ENCODE measurements at places on chromosomes 4 and X. TPM values are rescaled to one million over a fixed set of nuclear protein-coding genes. Genes with fewer than 3 reads are reported as not detected.
A peak's percentile ranks its signal among the peaks of the same experiment; 100 is the strongest.

GRCh38 chr4:143618811-143619210, 81.7 kb downstream of the FREM3 start:
- no peaks in the 10 kb centered on the region for H3K27me3 ChIP-seq
- H3K4me1 ChIP-seq: no peaks in the 10 kb centered on the region
- H3K36me3 ChIP-seq: no peaks in the 10 kb centered on the region
- DNase-seq: no peak
- H3K27ac ChIP-seq: no peak overlapping the region

DNA sequence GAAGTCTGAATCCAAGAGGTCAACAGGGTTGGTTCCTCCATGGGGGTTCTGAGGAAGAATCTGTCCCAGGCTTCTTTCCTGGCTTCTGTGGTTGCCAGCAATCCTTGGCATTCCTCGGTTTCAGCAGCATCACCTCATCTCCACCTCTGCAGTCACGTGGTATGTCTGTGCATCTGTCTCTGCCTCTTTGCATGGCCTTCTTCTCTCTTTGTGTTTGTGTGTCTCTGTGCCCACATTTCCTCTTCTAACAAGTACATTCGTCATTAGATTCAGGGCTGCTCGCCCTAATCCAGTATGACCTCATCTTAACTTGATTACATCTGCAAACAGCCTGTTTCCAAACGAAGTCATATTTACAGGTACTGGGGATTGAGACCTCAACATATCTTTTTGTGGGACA, 114.0 kb downstream of the BCOR start:
- no peak for DNase-seq
- no peak overlapping the region for H3K4me3 ChIP-seq
- H3K4me1 ChIP-seq: peaks cover 6% of the 10 kb centered on the region
- no peak overlapping the region for H3K27ac ChIP-seq
- H3K36me3 ChIP-seq: no peaks in the 10 kb centered on the region

DNA sequence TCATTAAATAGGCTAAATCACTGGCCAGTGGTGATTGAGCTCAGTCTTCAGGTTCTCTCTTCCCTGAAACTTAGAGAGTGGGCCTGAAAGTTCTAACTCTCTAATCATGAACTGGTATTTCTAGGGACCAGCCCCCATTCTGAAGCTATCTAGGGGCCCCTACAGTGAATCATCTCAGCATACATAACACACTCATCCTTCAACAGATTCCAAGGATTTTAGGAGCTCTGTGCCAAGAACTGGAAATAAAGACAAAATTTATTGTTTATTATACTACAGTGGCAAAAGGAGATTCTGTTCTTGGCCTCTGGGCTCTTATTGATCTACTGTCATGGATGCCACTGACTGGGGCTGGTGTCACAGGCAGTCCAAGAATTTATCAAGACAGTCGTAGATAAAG, 263.8 kb upstream of the IGFBP7 start:
- no peak overlapping the region for H3K4me3 ChIP-seq
- no peak for DNase-seq
- H3K27me3 ChIP-seq: no peaks in the 10 kb centered on the region
- H3K36me3 ChIP-seq: no peaks in the 10 kb centered on the region

DNA sequence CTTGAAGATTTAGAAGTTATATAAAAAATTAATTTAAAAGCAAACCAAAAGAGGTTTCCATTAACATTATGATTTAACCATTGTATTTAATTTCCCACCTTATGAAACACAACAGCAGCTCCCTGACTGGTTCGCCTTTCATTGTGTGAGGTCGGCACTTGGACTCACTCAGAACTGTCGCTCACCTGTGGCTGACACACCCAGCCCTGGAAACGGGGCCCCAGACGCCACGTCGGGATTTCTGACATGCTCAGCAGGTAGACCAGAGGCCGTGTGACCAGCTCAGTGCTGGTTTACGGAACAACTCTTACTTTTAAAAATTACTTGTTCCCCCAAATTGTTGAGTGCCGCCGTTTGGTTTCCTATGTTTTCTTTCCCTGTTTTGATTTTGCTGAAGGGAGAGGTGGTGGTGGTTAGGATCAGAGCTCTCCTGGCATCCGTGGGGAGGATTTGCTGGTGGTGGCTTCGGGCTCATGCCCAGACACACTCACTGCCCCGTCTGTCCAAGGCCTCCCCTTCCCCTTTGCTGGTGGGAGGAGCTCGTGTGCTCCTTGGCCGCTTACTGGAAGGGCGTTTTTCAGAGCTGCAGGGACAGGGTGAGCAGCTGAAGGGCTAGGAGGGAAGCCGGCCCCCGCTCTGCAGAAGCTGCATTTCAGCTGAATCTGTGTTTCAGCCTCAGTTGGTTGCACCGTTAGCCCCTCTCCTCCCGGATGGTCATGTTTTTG, 59.2 kb downstream of the CPLX1 start:
- no peak for DNase-seq
- no peaks in the 10 kb centered on the region for H3K4me1 ChIP-seq
- H3K36me3 ChIP-seq: peaks cover 31% of the 10 kb centered on the region
- no peak overlapping the region for H3K4me3 ChIP-seq
- no peak overlapping the region for H3K27ac ChIP-seq

- peak overlapping the region; percentile 17 for H3K4me3 ChIP-seq
- peaks cover 8% of the 10 kb centered on the region for H3K36me3 ChIP-seq
- peak overlapping the region; percentile 59 for H3K27ac ChIP-seq
- peak; percentile 64 for DNase-seq
- peaks cover 21% of the 10 kb centered on the region for H3K4me1 ChIP-seq
Measured at GRCh38 chr4:55184600-55185523, 59.5 kb upstream of the KDR start.

DNA sequence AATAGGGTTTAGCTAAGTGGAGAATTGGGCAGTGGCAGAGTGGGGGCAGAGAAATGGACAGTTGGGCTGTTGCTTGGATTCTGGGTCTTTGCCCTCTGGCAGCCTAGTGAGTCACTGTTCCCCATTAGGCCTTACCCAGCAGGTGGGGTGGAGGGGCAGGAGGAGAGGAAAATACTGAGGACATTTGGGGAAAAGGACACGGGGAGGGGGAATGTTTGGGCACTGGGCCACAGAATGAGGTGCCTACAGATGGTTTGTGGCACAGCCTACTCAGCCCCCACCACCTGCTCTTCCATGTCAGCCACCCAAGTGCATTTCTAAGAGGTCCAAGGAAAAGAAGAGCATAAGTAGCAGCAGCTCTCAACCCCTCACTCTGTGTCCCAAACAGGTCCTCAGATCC, 13.0 kb downstream of the SLC16A2 start:
- H3K36me3 ChIP-seq: no peaks in the 10 kb centered on the region
- H3K4me1 ChIP-seq: no peaks in the 10 kb centered on the region
- no peak overlapping the region for H3K4me3 ChIP-seq
- no peak for DNase-seq
- H3K27me3 ChIP-seq: no peaks in the 10 kb centered on the region

DNA sequence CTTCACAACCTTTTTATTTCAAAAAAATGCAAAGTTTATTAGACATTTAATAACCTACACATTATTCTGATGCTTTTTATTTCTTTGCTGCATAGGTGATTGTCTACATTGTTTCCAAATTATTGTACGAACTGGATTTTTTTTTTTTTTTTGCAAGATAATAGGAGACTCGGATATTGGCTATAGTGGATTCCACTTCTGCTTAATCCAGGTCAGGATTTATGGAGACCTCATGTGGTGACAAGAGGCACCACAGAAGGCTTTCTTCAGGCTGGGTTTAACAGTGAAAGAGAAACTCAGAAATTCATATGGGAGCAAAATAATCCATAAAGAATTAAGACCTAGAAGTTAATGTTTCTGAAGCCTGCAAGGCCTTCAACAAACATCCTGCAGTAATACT, 2.4 kb upstream of the SLIT2 start:
- peak; percentile 12 for DNase-seq
- no peak overlapping the region for H3K27ac ChIP-seq
- peaks cover 12% of the 10 kb centered on the region for H3K4me1 ChIP-seq
- H3K27me3 ChIP-seq: no peaks in the 10 kb centered on the region
- no peak overlapping the region for H3K4me3 ChIP-seq
- no peaks in the 10 kb centered on the region for H3K36me3 ChIP-seq

DNA sequence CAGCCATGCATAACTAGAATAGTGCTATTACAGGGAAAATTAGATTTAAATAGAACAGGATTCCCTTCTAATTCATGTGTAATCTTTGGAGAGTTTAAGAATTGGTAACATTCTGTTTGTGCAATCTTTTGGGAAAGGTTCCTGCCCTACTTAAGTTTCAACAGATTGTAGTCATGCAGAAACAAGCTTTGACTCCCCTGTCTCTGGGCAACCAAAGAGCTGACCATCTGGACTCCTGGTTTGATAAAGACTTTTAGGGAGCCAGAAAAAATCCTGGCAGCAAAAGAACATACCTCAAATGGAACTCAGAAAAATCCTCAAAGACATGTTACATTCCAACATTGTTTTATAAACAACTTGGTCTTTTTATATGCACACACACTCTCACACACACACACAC, 191.1 kb upstream of the NEIL3 start:
- no peaks in the 10 kb centered on the region for H3K27me3 ChIP-seq
- H3K27ac ChIP-seq: no peak overlapping the region
- no peak for DNase-seq
- H3K36me3 ChIP-seq: no peaks in the 10 kb centered on the region
- no peak overlapping the region for H3K4me3 ChIP-seq
- H3K4me1 ChIP-seq: no peaks in the 10 kb centered on the region

- H3K27me3 ChIP-seq: no peaks in the 10 kb centered on the region
- no peak overlapping the region for H3K27ac ChIP-seq
- no peak for DNase-seq
- H3K36me3 ChIP-seq: no peaks in the 10 kb centered on the region
- no peaks in the 10 kb centered on the region for H3K4me1 ChIP-seq
- H3K4me3 ChIP-seq: no peak overlapping the region
Measured at GRCh38 chr4:15784959-15785634, 7.0 kb downstream of the CD38 start.

DNA sequence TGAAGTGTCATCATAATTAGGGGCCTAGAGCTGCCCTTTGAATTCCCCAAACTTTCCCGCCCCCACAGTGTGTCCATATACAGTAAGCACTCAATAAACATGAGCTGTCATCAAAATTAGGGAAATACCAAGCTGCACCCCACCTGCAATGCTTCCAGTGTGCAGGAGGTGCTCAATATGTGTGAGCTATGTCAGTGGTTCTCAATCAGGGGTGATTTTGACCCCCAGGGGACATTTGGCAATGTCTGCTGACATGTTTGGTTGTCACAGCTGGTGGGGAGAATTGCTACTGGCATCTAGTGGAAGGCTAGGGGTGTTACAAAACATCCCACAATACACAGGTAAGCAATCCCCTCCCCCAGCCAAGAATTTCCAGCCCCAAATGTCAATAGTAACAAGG, 748 bp downstream of the CFP start:
- DNase-seq: no peak
- no peaks in the 10 kb centered on the region for H3K27me3 ChIP-seq
- H3K4me1 ChIP-seq: no peaks in the 10 kb centered on the region
- H3K36me3 ChIP-seq: no peaks in the 10 kb centered on the region

DNA sequence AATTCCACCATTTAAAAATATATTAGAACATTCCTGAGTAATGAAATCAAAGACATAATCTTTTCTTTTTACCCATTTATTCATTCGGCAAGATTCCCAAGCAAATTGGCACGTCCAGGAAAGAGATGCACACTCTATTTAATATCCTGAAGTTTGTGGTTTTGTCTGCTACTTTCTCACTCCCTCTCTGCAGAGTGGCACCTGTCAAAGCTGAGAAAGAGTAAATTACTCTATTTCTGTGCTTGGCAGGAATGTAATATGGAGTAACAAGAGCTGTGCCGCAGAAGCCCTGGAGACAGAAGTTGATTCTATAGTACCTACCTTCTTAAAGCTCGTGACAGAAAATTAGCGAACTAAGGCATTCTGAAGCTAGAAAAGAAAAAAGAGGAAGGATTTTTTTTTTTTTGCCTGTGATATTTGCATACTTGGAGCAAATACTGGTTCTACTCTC, 5.5 kb downstream of the GSTCD start:
- no peak for DNase-seq
- no peak overlapping the region for H3K4me3 ChIP-seq

- DNase-seq: no peak
- no peaks in the 10 kb centered on the region for H3K27me3 ChIP-seq
- no peak overlapping the region for H3K27ac ChIP-seq
- H3K4me1 ChIP-seq: no peaks in the 10 kb centered on the region
Measured at GRCh38 chrX:12967711-12968465, 7.0 kb upstream of the TMSB4X start.

GRCh38 chr4:780716-781492, 45.0 kb downstream of the CPLX1 start:
- no peaks in the 10 kb centered on the region for H3K27me3 ChIP-seq
- H3K4me1 ChIP-seq: peaks cover 12% of the 10 kb centered on the region
- no peak for DNase-seq
- peak overlapping the region; percentile 97 for H3K4me3 ChIP-seq
- peak overlapping the region; percentile 95 for H3K27ac ChIP-seq

DNA sequence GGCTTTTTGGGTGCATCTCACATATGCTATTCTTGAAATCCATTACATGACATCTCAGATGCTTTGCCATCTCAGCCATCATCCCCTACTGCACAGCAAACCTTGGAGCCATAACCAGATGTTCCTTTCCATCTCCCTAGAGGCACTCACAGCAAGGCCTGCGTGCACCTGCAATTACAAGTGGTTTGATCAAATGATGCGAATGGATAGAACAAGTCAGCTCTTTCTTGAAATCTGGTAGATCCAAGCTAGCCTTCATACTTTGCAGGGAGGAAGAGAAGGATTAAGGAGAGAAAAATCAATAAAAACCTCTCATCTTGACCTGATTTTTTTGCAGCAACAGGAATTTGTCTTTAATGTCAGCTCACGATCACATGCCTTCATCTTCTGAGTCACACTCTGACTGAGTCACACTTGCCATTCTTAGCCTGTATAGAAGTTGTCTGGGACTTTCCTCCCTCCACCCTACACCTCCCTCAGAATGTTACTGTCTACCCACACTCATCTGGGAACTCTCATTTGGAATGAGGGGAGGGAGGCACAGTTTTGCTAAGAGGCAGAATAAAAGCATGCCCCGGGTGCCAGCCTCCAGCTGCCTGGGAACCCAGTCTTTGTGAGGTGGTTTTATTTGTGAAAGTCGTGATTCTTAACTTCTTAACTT, 11.9 kb upstream of the TRIML1 start:
- DNase-seq: peak; percentile 86
- H3K36me3 ChIP-seq: no peaks in the 10 kb centered on the region
- H3K4me1 ChIP-seq: peaks cover 39% of the 10 kb centered on the region
- peak overlapping the region; percentile 58 for H3K27ac ChIP-seq
- H3K4me3 ChIP-seq: no peak overlapping the region

GRCh38 chr4:139184129-139184528, 7.1 kb upstream of the ELF2 start:
- H3K4me1 ChIP-seq: no peaks in the 10 kb centered on the region
- H3K27ac ChIP-seq: no peak overlapping the region
- no peaks in the 10 kb centered on the region for H3K36me3 ChIP-seq
- no peak for DNase-seq
- no peak overlapping the region for H3K4me3 ChIP-seq
- H3K27me3 ChIP-seq: no peaks in the 10 kb centered on the region

- no peaks in the 10 kb centered on the region for H3K36me3 ChIP-seq
- no peak overlapping the region for H3K4me3 ChIP-seq
- H3K4me1 ChIP-seq: no peaks in the 10 kb centered on the region
- no peaks in the 10 kb centered on the region for H3K27me3 ChIP-seq
- no peak for DNase-seq
Measured at GRCh38 chr4:150974252-150974640, 40.8 kb downstream of the LRBA start.

The PRKX gene
- 26.7 TPM for total RNA-seq

The PFKFB1 gene
- total RNA-seq: 0.81 TPM

The ODAM gene
- not detected for total RNA-seq

Data from HCT116 (cell line).